ENCODE measurements at places on chromosomes 7 and 10. TPM values are rescaled to one million over a fixed set of nuclear protein-coding genes. Genes with fewer than 3 reads are reported as not detected.

DNA sequence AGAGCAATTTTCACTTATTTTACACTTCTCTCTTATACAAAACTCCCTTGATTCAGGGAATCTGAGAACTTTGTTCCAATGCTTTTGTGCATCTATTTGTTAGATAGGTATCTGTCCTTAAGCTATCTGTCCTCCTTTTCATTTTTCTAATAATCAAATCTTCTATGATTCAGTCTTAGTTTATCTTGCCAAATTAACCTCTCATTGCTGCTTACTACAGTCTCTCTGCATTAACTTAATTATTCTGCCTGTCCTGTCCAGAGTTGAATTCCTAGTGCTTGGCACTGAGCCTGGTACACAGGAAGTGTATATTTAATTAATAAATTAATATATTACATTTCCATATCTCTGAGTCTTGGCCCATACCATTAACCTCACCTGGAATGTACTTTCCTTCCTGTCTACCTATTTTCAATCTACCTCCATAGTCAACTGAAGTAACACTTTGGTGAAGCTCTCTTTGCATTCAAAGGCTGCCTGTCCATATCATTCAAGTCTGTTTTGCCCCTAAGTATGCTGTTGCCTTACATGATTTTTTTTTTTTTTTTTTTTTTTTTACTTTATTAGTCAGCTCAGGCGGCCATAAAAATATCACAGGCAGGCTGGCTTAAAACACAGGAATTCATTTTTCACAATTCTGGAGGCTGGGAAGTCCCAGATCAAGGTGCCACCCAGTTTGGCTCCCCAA, 66.0 kb upstream of the CSTF2T start:
- no peak for DNase-seq

Gene PTPRZ1
- not detected for total RNA-seq

GRCh38 chr10:10850214-10850613, 167.5 kb upstream of the CELF2 start:
- DNase-seq = no peak

DNA sequence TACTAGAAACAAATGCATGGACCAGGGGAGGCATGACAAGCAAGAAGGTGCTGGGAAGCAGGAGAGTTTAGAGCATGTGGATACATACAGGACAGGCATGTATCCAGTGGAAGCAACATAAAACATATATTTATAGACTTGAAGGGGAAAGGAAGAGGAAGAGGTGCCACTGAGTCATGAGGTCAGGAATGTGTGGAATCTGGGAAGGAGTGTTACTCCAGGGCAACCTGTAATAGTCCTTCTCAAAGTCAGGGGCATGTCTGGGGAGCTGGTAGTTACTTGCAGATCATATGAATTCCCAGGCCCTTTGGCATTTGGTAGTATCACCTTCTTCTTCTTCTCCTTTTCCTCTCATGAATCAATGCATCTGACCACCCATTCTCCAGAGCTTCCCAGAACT, 246.6 kb downstream of the XPNPEP1 start:
- no peak for DNase-seq

- no peak for DNase-seq
Observed at GRCh38 chr7:151131592-151132293, 35.8 kb downstream of the GBX1 start.

DNA sequence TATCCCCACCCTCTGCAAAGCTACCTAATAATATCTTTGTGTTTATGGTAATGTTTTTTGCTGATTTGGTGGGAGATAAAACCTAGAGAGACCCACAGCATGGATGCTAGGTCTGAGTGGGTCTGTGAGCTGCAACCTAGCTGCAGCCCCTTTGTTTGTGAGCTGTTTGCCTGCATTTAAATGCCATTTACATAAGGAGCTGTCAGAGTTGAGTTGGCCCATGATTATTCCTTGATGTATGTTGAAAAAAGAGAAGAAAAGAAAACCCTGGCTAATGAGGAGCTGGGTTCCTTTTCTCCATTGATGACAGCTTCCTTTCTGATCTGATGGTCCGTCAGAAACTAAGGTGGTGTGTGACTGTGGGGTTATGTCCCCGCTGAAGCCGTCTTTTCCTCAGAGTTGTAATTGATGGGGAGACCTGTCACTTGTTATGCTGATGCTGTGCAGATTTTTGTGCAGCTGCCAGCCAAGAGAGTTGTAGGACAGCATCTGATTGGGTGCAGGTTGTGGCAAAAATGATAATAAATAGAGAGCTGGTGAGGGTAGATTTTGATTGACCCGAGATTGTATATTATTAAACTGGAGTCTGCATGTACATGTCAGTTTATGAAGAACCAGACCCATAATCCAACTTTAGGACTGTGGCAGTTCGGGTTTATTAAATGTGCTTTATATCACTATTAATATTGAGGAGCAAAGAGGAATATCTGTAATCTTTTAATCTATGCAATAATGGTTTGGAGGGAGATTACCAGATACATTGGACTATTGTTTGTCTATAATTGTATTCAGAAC, 219.8 kb downstream of the AUTS2 start:
- no peak for DNase-seq

- peak; percentile 18 for DNase-seq
Observed at GRCh38 chr10:48501787-48502771, 102.8 kb downstream of the ARHGAP22 start.

- DNase-seq = no peak
Observed at GRCh38 chr7:100538348-100538653, 702 bp upstream of the AGFG2 start.

GRCh38 chr7:818031-818699, 14.1 kb upstream of the SUN1 start:
- DNase-seq = no peak

DNA sequence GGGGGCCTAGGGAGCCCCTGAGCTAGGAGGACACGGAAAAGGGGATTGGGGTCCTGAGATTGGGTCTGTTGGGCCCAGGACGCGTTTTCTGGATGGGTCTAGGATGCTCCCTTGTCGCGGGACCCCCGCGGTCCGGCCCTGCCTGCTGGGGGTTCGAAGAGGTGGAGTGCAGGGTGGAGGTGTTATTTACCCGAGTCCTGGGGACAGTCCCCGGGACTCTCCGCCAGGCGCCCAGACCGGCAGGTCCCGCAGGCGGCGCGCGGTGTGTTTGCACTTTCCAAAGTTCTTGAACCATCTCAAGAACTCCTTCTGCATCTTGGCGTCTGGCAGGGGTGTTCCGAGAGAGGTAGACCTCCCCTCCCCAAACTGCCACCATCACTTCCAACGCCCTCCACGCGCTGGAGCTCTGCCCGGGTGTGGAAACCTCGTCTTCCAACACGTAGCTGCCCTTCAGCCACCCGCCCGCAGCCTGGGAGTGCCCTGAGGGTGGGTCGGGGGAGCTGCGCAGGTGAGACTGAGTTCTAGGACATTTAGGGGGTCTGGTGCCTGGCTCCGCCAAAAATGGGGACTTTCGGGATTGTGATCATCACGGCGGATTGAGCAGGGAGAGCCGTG, 569 bp downstream of the CAV1 start:
- DNase-seq = peak; percentile 63

Gene ZNHIT1
- total RNA-seq = 106 TPM

GRCh38 chr10:5895365-5895764, 5.3 kb downstream of the FBH1 start:
- no peak for DNase-seq

Gene DCLRE1A
- total RNA-seq = 8.3 TPM

DNA sequence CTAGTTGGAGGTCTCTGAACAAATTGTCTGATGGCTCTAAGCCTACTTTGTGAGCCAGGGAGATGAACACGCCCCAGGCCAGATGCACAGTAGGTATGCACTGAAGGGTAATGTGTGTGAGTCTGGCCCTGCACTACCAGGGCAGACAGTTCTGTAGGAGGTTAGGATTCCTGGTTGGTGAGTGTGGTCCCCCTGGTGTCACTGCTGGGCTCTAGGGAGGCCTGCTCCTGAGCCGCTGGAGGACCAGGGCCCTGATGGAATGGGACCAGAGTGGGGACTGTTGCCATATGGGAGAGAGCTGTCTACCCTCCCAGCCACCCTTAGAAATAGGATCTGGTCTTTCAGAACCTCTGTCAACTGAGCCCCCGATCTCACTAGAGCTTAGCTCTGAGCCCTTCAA, 42.0 kb downstream of the CDH23 start:
- DNase-seq = no peak

Gene DPYSL4
- total RNA-seq = not detected

Gene ITPRID1
- not detected for total RNA-seq

Gene CDCA7L
- total RNA-seq = 3.5 TPM

- DNase-seq = no peak
Observed at GRCh38 chr10:129523031-129523722, 56.1 kb downstream of the MGMT start.

- DNase-seq = no peak
Observed at GRCh38 chr10:81828251-81828650, 46.7 kb upstream of the NRG3 start.

All from right lobe of liver (tissue), 6 donors.